A172 (cell line): ENCODE measurements at places on chromosomes 3 and 15. TPM values are rescaled to one million over a fixed set of nuclear protein-coding genes. Genes with fewer than 3 reads are reported as not detected.

HYAL1 gene
- total RNA-seq, result 0.72 and 2.3 TPM in 2 replicates

DNA sequence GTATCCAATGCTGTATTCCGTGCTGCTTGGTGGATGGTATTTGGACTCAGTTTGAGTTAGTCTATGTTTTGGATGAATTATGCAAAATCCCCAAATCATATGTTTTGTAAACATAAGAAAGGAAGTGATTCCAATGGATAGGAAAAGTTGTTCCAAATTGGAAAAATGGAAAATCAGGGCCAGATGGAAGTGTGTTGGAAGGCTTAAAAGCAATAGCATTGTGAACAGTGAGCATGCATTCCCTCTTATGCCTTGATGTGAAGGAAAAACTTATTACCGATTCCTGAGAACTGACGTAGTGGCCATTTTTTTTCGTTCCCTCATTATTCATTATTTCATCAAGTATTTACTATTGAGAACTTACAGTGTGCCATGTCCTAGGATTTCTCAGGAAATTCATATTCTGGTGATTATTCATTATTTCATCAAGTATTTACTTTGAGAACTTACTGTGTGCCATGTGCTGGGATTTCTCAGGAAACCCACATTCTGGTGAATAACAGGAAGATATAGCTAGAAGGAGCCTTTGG, 144.1 kb upstream of the TPRG1 start:
- no peak for DNase-seq

DNA sequence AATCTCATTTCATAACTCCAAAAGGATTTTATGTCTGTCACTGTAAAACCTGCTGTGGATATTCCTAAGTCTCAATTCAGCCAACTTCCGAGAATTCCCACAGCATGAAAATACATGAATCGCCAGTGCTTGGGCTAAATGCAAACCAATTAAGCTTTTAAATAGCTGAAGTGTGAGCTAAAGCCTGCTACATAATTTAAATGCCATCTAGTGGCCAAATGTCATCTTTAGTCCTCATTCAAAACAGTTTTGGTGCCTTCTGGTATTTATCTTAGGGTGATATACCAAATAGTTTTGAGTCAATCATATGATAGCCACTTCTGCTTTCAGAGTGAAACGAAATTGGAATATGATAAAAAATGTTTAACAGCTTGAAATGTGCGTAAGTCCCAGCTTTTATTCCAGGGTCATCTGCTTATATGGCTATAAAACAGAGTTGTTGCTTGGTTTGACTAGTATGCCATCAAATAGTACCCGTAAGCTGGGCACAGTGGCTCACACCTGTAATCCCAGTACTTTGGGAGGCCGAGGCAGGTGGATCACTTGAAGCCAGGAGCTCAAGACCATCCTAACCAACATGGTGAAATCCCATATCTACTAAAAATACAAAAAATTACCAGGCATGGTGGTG, 41.8 kb upstream of the CCNL1 start:
- peak; percentile 63 for DNase-seq

DNA sequence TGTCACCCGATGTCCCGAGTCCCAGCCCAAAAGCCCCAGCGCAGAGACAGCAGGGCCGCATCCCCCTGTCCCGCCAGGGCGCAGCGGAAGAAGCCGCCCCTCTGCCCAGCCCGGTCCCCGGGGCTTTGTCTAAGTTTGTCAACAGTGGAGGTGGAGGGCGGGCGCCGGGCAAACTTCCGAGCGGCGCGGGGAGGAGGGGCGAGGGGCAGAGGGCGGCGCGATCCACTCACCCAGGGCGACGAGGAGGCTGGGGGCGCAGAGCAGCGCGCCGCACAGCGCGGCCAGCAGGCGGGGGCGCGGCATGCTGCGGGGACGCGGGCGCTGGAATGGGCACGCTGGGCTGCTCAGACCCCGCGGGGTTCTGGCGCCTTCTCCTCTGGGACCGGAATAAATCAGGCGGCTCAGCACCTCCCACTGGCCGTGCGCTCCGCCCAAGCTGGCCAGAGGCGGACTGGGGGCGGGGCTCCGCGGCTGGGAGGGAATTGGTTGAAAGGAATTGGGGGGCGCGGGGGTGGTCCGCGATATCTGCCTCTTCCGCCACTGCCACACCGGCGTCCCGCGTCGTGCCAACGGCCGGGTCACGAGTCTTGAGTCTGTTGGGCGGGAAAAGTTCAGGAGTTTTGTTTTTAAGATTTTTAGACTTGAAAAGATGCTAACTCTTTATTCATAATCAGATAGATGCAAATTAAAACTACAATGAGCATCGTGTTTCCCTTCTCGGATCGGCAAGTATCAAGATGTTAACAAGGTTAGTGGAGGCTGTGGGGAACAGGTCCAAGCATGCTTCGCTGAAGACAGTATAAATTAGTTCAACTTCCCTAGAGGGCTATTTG, at the start of gene MFGE8:
MFGE8 (minus strand) TSS at position 363 of the 833 bp plus-strand sequence; CDS start at position 303, 60 bp downstream.
- peak; percentile 67 for DNase-seq

GRCh38 chr15:69758291-69758771, 305.7 kb downstream of the RPLP1 start:
- DNase-seq, result peak; percentile 27

C3orf22 gene
- total RNA-seq, result not detected in 2 replicates
